ENCODE measurements at places on chromosomes 2 and 18. TPM values are rescaled to one million over a fixed set of nuclear protein-coding genes. Genes with fewer than 3 reads are reported as not detected.

The PLGLB1 gene
- total RNA-seq = 1.3 TPM

The G6PC2 gene
- not detected for total RNA-seq

The NMS gene
- total RNA-seq = not detected

The RNU2-63P gene
- total RNA-seq = not detected

The CSRNP3 gene
- total RNA-seq = 0.47 TPM

The PLCD4 gene
- total RNA-seq = 0.93 TPM

The EVX2 gene
- total RNA-seq = not detected

The PTPRN gene
- 0.47 TPM for total RNA-seq

The CIB4 gene
- total RNA-seq = not detected

The HOXD12 gene
- total RNA-seq = not detected

The C2orf66 gene
- 1.1 TPM for total RNA-seq

The EHBP1 gene
- 29.3 TPM for total RNA-seq

The KCNK3 gene
- total RNA-seq = 0.53 TPM

The TRAPPC8 gene
- 21.3 TPM for total RNA-seq
